ENCODE measurements at places on chromosomes 16 and 17.

GRCh38 chr16:86074651-86075487, 175.9 kb downstream of the IRF8 start:
- peaks cover 25% of the 10 kb centered on the region for H3K27me3 ChIP-seq
- no peak overlapping the region for H3K27ac ChIP-seq
- no peaks in the 10 kb centered on the region for H3K36me3 ChIP-seq
- H3K4me3 ChIP-seq = no peak overlapping the region
- H3K4me1 ChIP-seq = no peaks in the 10 kb centered on the region

DNA sequence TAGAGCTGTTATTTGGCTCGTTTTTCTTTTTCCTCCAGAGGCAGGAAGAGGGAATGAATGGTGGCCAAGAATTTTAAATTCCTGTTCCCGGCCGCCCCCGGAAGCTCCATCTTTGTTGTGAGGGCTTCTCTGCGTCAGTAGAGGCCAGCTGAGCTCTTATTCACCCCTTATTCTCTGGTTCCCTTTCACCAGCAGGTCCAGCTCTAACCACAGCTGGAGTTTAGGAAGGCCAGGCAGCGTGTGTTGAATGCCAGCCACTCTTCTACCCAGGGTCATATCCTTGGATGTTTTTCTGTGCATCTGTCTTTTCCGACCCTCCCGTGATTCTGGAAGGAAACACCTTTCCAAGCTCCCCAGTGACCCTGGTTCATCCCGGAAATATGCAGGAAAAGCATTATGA, 570.5 kb downstream of the WWOX start:
- no peak for ATAC-seq
- no peak overlapping the region for H3K4me3 ChIP-seq
- H3K27ac ChIP-seq = no peak overlapping the region
- no peaks in the 10 kb centered on the region for H3K4me1 ChIP-seq
- H3K27me3 ChIP-seq = no peaks in the 10 kb centered on the region
- H3K36me3 ChIP-seq = no peaks in the 10 kb centered on the region

GRCh38 chr17:71111460-71111859, 942.1 kb downstream of the KCNJ2 start:
- no peaks in the 10 kb centered on the region for H3K4me1 ChIP-seq
- H3K36me3 ChIP-seq = no peaks in the 10 kb centered on the region

DNA sequence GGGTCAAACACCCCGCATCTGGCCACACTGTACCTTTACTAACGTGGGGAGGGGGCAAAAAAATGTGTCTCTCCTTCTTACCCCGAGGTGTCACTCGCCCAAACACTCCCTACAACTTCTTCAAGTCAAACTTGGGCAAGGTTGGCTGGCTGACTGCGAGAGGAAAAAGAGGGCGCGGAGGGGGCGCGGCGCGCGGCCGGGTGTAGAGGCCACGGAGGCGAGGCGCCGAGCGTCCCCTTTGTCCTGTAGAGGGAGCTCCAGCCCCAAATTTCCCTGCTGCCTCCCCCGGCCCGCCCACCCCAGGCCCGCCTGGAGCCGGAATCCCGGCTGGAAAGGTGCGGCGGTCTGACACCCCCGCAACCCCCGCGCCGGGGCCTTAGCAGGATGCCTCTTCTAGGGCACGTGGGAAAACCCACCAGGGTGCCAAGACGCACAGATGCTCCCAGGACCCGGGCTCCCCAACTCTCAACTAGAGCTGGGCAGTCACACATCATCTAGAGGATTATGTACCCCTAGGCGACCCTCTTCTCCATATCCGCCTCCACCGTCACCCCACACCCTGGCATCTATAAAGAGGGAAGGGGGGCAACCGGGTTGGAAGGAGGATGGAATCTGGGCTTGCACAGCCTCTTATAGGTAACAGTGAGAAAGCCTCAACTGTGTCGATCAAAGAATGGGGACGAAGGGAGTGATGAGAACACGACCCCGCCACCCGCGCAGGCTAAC, 4.2 kb downstream of the IRX3 start:
- H3K4me3 ChIP-seq = peak overlapping the region; percentile 6
- H3K4me1 ChIP-seq = peaks cover 9% of the 10 kb centered on the region
- ATAC-seq = peak; percentile 28
- peaks cover 6% of the 10 kb centered on the region for H3K36me3 ChIP-seq
- H3K27ac ChIP-seq = no peak overlapping the region

DNA sequence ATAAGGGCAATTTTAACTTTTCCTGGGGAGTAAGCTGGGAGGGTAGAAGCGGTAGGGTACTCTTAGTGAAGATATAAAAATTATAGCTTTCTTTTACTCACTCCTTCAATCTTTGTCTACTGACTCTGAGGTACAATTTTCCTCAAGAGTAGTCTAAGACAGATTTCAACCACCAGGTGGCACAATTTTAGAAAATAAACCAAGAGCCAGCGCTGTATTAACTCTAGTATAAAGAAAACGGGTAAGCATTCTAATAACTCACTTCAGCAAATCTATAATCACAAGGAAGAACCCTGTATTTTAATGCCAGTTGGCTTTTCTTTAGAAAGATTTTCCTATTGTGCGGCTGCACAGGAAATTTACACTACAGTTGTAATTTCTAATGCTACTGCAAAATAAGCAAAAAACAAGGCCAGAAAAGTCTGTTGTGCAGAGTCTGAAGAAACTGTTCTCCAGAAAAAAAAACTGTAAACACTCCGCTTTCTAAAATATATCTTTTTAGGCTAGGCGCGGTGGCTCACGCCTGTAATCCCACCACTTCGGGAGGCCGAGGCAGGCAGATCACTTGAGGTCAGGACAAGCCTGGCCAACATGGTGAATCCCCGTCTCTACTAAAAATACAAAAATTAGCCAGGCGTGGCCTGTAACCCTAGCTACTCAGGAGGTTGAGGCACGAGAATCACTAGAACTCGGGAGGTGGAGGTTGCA, 1.9 kb downstream of the CMC2 start:
- H3K4me3 ChIP-seq = peak overlapping the region; percentile 87
- no peak for ATAC-seq

DNA sequence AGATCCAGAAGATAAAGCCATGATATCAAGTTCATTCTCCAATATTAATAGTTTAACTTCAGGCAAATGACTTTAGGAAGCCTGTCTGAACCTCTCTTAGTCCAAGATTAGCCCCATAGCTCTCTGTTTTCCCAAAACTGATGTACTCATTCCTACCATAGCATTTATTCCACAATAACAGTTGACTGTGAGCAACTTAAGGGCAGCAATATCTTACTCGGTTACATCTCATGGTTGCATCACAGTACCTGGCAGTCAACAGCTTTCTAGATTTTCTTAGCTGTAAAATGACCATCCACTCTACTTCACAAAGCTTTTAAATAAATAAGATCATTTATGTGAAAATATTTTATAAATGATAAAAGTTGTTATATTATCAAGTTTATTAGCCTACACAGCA, 58.2 kb upstream of the STAC2 start:
- H3K4me1 ChIP-seq = no peaks in the 10 kb centered on the region
- ATAC-seq = no peak
- peak overlapping the region; percentile 37 for H3K27ac ChIP-seq
- H3K4me3 ChIP-seq = no peak overlapping the region
- H3K27me3 ChIP-seq = no peaks in the 10 kb centered on the region

- no peak overlapping the region for H3K4me3 ChIP-seq
- H3K36me3 ChIP-seq = peaks cover 78% of the 10 kb centered on the region
- no peaks in the 10 kb centered on the region for H3K27me3 ChIP-seq
These were observed 23.0 kb upstream of the NAT9 start for GRCh38 chr17:74799097-74799496.

- no peak overlapping the region for H3K27ac ChIP-seq
- H3K36me3 ChIP-seq = no peaks in the 10 kb centered on the region
- no peaks in the 10 kb centered on the region for H3K27me3 ChIP-seq
- ATAC-seq = peak; percentile 87
These were observed 5.0 kb downstream of the SGCA start for GRCh38 chr17:50170662-50171370.

- H3K27ac ChIP-seq = no peak overlapping the region
- H3K36me3 ChIP-seq = peaks cover 25% of the 10 kb centered on the region
- H3K27me3 ChIP-seq = no peaks in the 10 kb centered on the region
- H3K4me1 ChIP-seq = peaks cover 28% of the 10 kb centered on the region
- ATAC-seq = no peak
These were observed 5.9 kb downstream of the ZDHHC7 start for GRCh38 chr16:85005285-85006069.

- peak within 1 kb of the TSS; percentile 84 for H3K4me3 ChIP-seq
- H3K4me1 ChIP-seq = peaks cover 22% of the 10 kb centered on the region
- H3K36me3 ChIP-seq = peaks cover 31% of the 10 kb centered on the region
- H3K27ac ChIP-seq = peak within 1 kb of the TSS; percentile 96
- peaks cover 15% of the 10 kb centered on the region for H3K27me3 ChIP-seq
These were observed at the start of gene MPHOSPH6 for GRCh38 chr16:82169861-82170845. Gene MPHOSPH6, minus strand, starts transcription at chr16:82170224. Its CDS starts 49 bp downstream, at chr16:82170175.

- no peaks in the 10 kb centered on the region for H3K27me3 ChIP-seq
- H3K36me3 ChIP-seq = peaks cover 68% of the 10 kb centered on the region
- ATAC-seq = no peak
- no peaks in the 10 kb centered on the region for H3K4me1 ChIP-seq
These were observed 25.0 kb downstream of the CDK12 start for GRCh38 chr17:39486242-39486641.

DNA sequence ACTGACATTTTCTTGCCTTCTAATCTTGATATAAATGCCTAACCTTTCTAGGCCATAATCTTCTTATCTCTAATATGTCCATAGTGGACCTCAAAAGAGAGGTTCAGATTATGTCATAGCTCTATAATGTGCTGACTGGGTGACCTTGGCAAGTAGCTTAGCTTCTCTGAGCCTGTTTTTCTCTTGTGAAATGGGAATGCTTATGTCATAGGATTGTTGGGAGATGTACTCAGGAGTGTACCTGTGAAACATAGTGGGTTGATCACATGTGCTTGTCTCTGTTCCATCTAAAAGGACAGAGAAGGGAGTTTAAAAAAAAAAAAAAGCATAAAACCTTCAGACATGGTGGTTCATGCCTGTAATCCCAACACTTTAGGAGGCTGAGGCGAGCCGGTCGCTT, 2.4 kb downstream of the MED9 start:
- no peak overlapping the region for H3K27ac ChIP-seq
- H3K36me3 ChIP-seq = peaks cover 43% of the 10 kb centered on the region
- peak overlapping the region; percentile 64 for H3K4me3 ChIP-seq
- ATAC-seq = no peak

DNA sequence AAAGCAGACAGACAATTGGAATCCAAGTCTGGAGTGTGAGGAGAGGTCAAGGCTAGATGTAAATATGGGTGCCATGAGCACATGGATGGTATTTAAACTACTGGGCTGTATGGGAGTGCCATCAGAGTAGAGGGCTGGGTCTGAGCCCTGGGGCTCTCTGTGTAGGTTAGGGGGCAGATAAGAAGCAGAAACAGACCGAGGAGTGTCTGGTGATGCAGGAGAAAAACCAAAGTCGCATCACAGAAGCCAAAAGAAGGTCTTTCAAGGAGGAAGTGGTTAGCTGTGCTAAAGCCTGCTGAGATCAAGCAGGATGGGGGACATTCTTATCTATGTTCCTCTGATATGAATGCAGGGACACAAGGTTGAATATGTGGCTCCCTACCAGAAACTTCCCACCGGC, 1.9 kb downstream of the TSEN54 start:
- H3K4me1 ChIP-seq = peaks cover 15% of the 10 kb centered on the region
- peak overlapping the region; percentile 68 for H3K4me3 ChIP-seq
- peak overlapping the region; percentile 15 for H3K27ac ChIP-seq
- no peaks in the 10 kb centered on the region for H3K27me3 ChIP-seq
- H3K36me3 ChIP-seq = peaks cover 51% of the 10 kb centered on the region

DNA sequence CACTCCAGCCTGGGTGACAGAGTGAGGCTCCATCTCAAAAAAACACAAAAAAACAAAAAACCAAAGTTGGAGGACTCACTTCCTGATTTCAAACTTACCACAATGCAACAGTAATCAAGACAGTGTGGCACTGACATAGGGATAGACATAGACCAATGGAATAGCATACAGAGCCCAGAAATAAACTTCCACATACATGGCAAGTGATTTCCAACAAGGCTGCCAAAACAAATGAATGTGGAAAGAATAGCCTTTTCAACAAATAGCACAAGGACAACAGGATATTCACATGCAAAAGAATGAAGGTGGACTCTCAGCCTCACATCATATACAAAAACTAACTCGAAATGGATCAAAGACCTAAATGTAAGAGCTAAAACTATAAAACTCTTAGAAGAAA, 36.8 kb upstream of the RASD1 start:
- no peaks in the 10 kb centered on the region for H3K36me3 ChIP-seq
- no peaks in the 10 kb centered on the region for H3K4me1 ChIP-seq
- no peak for ATAC-seq
- no peaks in the 10 kb centered on the region for H3K27me3 ChIP-seq

- ATAC-seq = no peak
- peaks cover 72% of the 10 kb centered on the region for H3K36me3 ChIP-seq
- peak overlapping the region; percentile 96 for H3K4me3 ChIP-seq
- H3K27me3 ChIP-seq = no peaks in the 10 kb centered on the region
- peaks cover 52% of the 10 kb centered on the region for H3K4me1 ChIP-seq
- peak overlapping the region; percentile 38 for H3K27ac ChIP-seq
These were observed 15.1 kb downstream of the ADCY7 start for GRCh38 chr16:50281391-50282009.

GRCh38 chr17:34725008-34725407, 145.6 kb downstream of the TMEM132E start:
- H3K27me3 ChIP-seq = peaks cover 14% of the 10 kb centered on the region
- no peaks in the 10 kb centered on the region for H3K36me3 ChIP-seq
- no peak overlapping the region for H3K4me3 ChIP-seq
- H3K4me1 ChIP-seq = no peaks in the 10 kb centered on the region
- ATAC-seq = no peak

GRCh38 chr17:71287071-71287823, 833.6 kb upstream of the SOX9 start:
- H3K27me3 ChIP-seq = peaks cover 3% of the 10 kb centered on the region
- no peaks in the 10 kb centered on the region for H3K4me1 ChIP-seq
- H3K27ac ChIP-seq = no peak overlapping the region
- no peak overlapping the region for H3K4me3 ChIP-seq
- H3K36me3 ChIP-seq = no peaks in the 10 kb centered on the region

- no peak for ATAC-seq
- H3K4me1 ChIP-seq = no peaks in the 10 kb centered on the region
- no peak overlapping the region for H3K4me3 ChIP-seq
- H3K36me3 ChIP-seq = no peaks in the 10 kb centered on the region
- H3K27me3 ChIP-seq = no peaks in the 10 kb centered on the region
These were observed 19.7 kb downstream of the MYH11 start for GRCh38 chr16:15836965-15837611.

- no peak overlapping the region for H3K4me3 ChIP-seq
- no peaks in the 10 kb centered on the region for H3K27me3 ChIP-seq
- no peak overlapping the region for H3K27ac ChIP-seq
- no peaks in the 10 kb centered on the region for H3K36me3 ChIP-seq
- no peak for ATAC-seq
- no peaks in the 10 kb centered on the region for H3K4me1 ChIP-seq
These were observed 83.7 kb upstream of the GNG13 start for GRCh38 chr16:884232-884631.

GRCh38 chr16:6111390-6111789, 1013.8 kb upstream of the EEF2KMT start:
- ATAC-seq = no peak
- no peaks in the 10 kb centered on the region for H3K4me1 ChIP-seq
- H3K36me3 ChIP-seq = no peaks in the 10 kb centered on the region
- H3K27ac ChIP-seq = no peak overlapping the region
- no peak overlapping the region for H3K4me3 ChIP-seq
